ENCODE measurements at places on chromosomes 3 and 15. TPM values are rescaled to one million over a fixed set of nuclear protein-coding genes. Genes with fewer than 3 reads are reported as not detected.

DNA sequence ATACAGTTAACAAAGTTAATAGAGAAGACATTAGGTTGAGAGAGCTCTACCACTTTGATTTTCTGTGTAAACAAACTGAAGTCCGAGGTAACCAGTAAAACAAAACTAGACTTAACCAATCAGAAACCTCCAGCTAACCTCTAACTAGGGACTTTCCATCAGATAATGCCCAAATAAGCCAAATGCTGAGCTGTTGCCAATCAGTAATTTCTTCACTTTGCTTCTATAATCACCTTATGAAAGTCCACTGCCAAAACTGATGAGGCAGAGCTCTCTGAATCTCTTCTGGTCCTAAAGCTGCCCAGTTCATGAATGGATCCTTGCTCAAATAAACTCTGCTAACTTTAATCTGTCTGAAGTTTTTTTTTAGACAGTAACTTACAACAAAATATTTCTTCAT is 448.0 kb upstream of the NECTIN3 start:
- DNase-seq, result no peak

ANAPC13 gene
- total RNA-seq, result 75.6 TPM

DNA sequence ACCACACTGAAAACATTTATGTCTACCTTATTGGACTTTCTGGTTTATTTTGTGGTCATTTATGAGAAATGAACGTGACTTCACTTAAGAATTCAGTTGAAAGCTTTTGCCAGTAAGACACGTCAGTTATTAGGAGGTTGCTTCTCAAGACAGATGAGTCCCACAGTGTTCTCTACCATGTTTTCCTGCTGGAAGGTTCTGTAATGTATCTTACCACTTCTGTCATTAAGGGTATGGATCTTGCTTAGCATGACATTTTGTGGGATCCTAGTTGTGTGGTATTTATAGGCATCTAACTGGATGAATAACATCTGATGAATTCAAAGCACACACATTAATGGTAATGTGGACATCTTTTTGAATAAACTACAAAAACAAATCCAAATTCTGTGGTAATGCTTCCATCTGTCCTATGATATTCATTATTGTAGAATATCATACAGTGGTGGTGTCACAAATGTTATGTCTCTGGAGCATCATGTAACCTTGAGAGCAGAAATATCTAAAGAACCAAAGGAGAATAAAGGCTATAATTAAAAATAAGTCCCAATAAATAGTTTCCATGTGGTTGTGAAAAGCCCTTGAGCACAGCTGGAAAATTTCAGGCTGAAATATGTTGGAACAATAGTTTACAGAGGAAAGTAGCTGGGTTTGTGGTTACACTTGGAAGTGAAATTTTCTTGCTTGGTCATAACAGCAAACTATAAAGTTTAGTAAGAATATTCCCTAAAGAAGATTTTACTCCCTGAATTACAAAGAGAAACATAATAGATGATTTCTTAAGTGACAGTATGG is 61.5 kb downstream of the C3orf38 start:
- no peak for DNase-seq

WDR53 gene
- 7.6 TPM for total RNA-seq

GRCh38 chr3:187665010-187665409 is 5.2 kb downstream of the SST start:
- DNase-seq, result no peak

SPINK8 gene
- total RNA-seq, result not detected

GHSR gene
- total RNA-seq, result not detected

- DNase-seq, result no peak
These were observed 214.8 kb upstream of the ST8SIA2 start for GRCh38 chr15:92178911-92179310.

MYRIP gene
- total RNA-seq, result 0.84 TPM

FES gene
- total RNA-seq, result 15.4 TPM
